Stimulated activated effector memory CD8-positive, alpha-beta T cell treated with anti-CD3 and anti-CD28 coated beads, Interleukin-12 subunit alpha, Interleukin-12 subunit beta, amount 100 ng/mL, for 72 hours (primary cell): ENCODE measurements at places on chromosomes 16 and 17.

- DNase-seq = no peak
Measured at GRCh38 chr16:20866801-20867200, 33.4 kb downstream of the DCUN1D3 start.

DNA sequence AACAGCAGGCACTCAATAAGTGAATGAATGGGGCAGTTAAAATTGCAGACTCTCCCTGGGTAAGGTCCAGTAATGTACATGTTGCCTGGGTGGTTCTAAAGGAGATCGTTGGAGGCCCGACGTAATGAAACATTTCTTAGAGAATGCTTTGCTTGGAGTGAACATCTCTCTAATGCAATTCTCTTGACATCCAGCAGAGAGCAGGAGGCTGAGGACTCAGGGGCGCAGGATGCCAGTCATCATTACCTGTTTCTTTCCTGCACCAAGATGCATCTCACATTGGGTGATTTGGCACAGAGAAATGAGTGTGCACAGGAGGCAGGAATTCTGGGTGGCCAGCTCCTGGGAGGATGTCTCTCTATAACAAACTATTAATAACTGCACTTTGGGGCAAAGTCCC lies 130.3 kb upstream of the RBBP6 start:
- DNase-seq = no peak

GRCh38 chr16:85899444-85899843 lies 482 bp downstream of the IRF8 start:
- DNase-seq = no peak

GRCh38 chr16:411576-412265 lies 10.0 kb downstream of the DECR2 start:
- no peak for DNase-seq

GRCh38 chr16:14489460-14489859 lies 140.6 kb downstream of the PARN start:
- DNase-seq = no peak
